ENCODE measurements at places on chromosomes 5 and 9. TPM values are rescaled to one million over a fixed set of nuclear protein-coding genes. Genes with fewer than 3 reads are reported as not detected.

ANKRD55 gene
- total RNA-seq = 0.44 TPM

SHB gene
- 49.4 TPM for total RNA-seq

CENPH gene
- 13.0 TPM for total RNA-seq

ZDHHC11 gene
- 2.4 TPM for total RNA-seq

BTNL3 gene
- total RNA-seq = not detected

FCN1 gene
- total RNA-seq = not detected

GMCL2 gene
- total RNA-seq = not detected

LVRN gene
- 1.4 TPM for total RNA-seq

ABLIM3 gene
- total RNA-seq = 71.4 TPM

LECT2 gene
- not detected for total RNA-seq

SPATA31C1 gene
- total RNA-seq = not detected

AMBP gene
- total RNA-seq = not detected

SHOC1 gene
- 0.14 TPM for total RNA-seq

PCDHB15 gene
- 0.14 TPM for total RNA-seq

TEX48 gene
- total RNA-seq = not detected

GFRA3 gene
- not detected for total RNA-seq

CCDC152 gene
- 0.72 TPM for total RNA-seq

DCAF12 gene
- total RNA-seq = 23.3 TPM

SLC25A2 gene
- 0.44 TPM for total RNA-seq

ALDOB gene
- total RNA-seq = not detected

NME5 gene
- total RNA-seq = not detected

PCDHA6 gene
- 0.44 TPM for total RNA-seq

IRX2 gene
- not detected for total RNA-seq

GDA gene
- under 0.01 TPM for total RNA-seq

TLE1 gene
- total RNA-seq = 15.5 TPM

CDKN2B-AS1 gene
- 9.2 TPM for total RNA-seq

SLC6A18 gene
- total RNA-seq = not detected

RGS14 gene
- 6.6 TPM for total RNA-seq

CYSRT1 gene
- 0.14 TPM for total RNA-seq

SH3GL2 gene
- total RNA-seq = 0.72 TPM

FIBCD1 gene
- total RNA-seq = 2.4 TPM

FBXW5 gene
- total RNA-seq = 198 TPM

QRFP gene
- total RNA-seq = not detected

AIF1L gene
- 0.22 TPM for total RNA-seq

Data from placental pericyte (primary cell).